ENCODE measurements at places on chromosomes 1 and 21. TPM values are rescaled to one million over a fixed set of nuclear protein-coding genes. Genes with fewer than 3 reads are reported as not detected.

ITSN1 gene
- 30.6 TPM for total RNA-seq

ELAPOR1 gene
- total RNA-seq, result 0.45 TPM

AIM2 gene
- total RNA-seq, result not detected

DOP1B gene
- total RNA-seq, result 7.1 TPM

FCRL4 gene
- total RNA-seq, result not detected

RGL1 gene
- total RNA-seq, result 2.7 TPM

PDXK gene
- 202 TPM for total RNA-seq

GART gene
- total RNA-seq, result 102 TPM

LAMTOR5 gene
- total RNA-seq, result 85.6 TPM

SYPL2 gene
- total RNA-seq, result not detected

OR4F16 gene
- total RNA-seq, result not detected

KIF21B gene
- 5.9 TPM for total RNA-seq

MGST3 gene
- 139 TPM for total RNA-seq
